ENCODE measurements at places on chromosomes 12 and 14. TPM values are rescaled to one million over a fixed set of nuclear protein-coding genes. Genes with fewer than 3 reads are reported as not detected.
A peak's percentile ranks its signal among the peaks of the same experiment; 100 is the strongest.

- H3K27me3 ChIP-seq, result no peaks in the 10 kb centered on the region
- peaks cover 28% of the 10 kb centered on the region for H3K4me1 ChIP-seq
- no peak overlapping the region for H3K27ac ChIP-seq
Measured at GRCh38 chr12:52650520-52651081, 1.4 kb downstream of the KRT2 start.

DNA sequence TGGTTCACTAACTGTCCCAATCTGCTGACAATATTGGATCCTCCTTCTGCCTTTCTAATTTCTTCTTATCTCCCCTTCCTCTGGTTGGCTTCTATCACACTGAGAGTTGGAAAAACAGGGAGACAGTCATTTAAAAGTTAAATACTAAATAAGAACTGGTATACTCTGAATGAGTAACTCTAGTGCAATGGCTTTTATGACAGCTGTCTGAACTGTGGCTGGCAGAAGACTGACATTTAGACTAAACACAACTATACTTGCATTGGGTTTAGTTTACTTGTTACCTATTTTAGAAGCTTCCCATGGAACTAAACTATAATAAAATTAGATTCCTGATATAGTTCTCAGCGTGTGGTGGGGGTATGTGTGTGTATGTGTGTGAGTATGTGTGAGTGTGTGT, 7.9 kb upstream of the MAGOHB start:
- H3K4me1 ChIP-seq, result peaks cover 15% of the 10 kb centered on the region
- H3K4me3 ChIP-seq, result no peak overlapping the region
- H3K36me3 ChIP-seq, result no peaks in the 10 kb centered on the region
- no peaks in the 10 kb centered on the region for H3K27me3 ChIP-seq
- no peak overlapping the region for H3K27ac ChIP-seq
- DNase-seq, result no peak

- no peak for DNase-seq
- no peak overlapping the region for H3K27ac ChIP-seq
- no peak overlapping the region for H3K4me3 ChIP-seq
- no peaks in the 10 kb centered on the region for H3K4me1 ChIP-seq
Measured at GRCh38 chr12:80316222-80316621, 127.8 kb upstream of the PTPRQ start.

- H3K36me3 ChIP-seq, result no peaks in the 10 kb centered on the region
- H3K4me3 ChIP-seq, result no peak overlapping the region
- no peak for DNase-seq
- H3K4me1 ChIP-seq, result no peaks in the 10 kb centered on the region
- H3K27ac ChIP-seq, result no peak overlapping the region
- H3K27me3 ChIP-seq, result peaks cover 38% of the 10 kb centered on the region
Measured at GRCh38 chr12:125192690-125193221, 127.5 kb downstream of the AACS start.

- no peak for DNase-seq
- no peaks in the 10 kb centered on the region for H3K27me3 ChIP-seq
- peaks cover 2% of the 10 kb centered on the region for H3K4me1 ChIP-seq
Measured at GRCh38 chr12:24977060-24977459, 28.2 kb upstream of the BCAT1 start.

DNA sequence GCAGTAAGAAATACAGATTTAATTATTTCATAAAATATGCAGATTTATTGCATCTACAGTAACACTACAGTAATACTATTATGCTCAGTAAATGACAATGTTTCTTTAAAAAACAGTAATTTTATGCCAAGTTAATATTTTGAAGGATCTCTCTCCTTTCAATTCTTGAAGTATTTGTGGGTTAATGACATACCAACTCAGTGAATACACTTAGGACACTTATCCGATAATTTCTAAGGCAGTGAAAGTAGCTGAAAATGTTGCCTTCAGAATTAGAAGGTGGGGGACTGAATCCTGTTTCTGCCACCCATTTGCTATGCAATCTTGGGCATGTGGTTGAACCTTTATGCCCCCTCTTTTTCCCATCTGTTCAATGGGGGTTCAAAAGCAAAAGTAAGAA, 24.8 kb upstream of the IFNG-AS1 start:
- no peak for DNase-seq
- no peak overlapping the region for H3K4me3 ChIP-seq
- no peaks in the 10 kb centered on the region for H3K36me3 ChIP-seq
- H3K27ac ChIP-seq, result no peak overlapping the region

DNA sequence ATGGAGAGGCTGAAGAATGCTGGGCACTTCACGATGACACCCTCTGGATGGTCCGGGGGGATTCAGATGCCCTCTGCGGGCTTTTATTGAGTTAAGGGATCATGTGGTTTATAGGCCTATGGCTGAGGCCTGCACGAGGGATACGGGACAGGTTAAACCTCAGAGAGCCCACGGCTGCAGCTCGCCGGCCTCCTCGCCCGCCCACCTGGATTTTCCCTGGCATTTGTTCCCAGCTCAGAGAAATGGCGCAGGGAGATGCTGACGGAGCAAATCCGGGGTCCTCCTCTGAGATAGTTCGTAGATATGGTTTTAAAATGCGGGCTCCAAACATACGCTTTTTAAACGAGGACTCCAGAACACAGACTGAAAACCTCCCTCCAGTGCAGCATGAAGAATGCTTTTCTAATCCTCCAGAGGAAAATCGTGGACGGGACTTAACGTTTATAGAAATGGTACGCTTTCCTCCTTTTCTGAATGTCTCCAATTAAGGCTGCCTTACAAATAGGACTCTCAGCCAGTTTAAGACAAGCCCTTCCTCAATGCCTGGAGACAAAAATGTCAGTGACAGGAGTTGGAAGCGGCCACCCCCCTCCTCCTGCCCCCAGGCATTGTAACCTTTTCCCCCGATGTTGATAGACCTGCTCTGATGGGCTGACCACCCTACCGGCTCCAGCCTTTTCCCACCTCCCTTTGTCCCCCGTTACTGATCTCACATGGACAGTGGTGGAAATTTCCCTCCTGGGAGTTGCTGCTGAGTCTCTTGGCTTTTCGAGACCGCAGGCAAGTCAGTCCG, 16.6 kb downstream of the CCND2 start:
- no peaks in the 10 kb centered on the region for H3K4me1 ChIP-seq
- H3K27ac ChIP-seq, result no peak overlapping the region

- no peaks in the 10 kb centered on the region for H3K27me3 ChIP-seq
- H3K36me3 ChIP-seq, result no peaks in the 10 kb centered on the region
- no peak for DNase-seq
- H3K27ac ChIP-seq, result no peak overlapping the region
Measured at GRCh38 chr12:47387994-47388393, 308.2 kb upstream of the AMIGO2 start.

DNA sequence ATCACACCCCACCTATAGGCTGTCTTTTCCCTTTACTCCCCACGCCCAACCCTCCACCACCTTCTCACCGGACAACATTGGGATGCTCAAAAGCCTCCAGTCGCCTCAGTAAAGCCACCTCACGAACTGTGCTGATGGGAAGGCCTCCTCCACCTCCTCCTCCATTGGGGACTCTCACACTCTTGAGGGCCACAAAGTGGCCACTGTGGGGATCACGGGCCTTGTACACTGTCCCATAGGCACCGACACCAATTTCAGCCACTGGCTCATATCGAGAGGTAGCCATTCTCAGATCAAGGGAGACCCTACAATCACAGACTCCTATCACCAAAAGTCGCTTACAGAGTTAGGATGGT, 700 bp downstream of the CDK4 start:
- peak overlapping the region; percentile 96 for H3K27ac ChIP-seq
- H3K4me3 ChIP-seq, result peak overlapping the region; percentile 66
- no peak for DNase-seq

The CYP27B1 gene
- polyA plus RNA-seq, result 3.1 TPM

The TPPP2 gene
- polyA plus RNA-seq, result not detected

The MYF6 gene
- not detected for polyA plus RNA-seq

The EEF1AKMT3 gene
- 7.9 TPM for polyA plus RNA-seq

The TBC1D30 gene
- polyA plus RNA-seq, result 0.48 TPM

The PTGER2 gene
- not detected for polyA plus RNA-seq

The CELA1 gene
- not detected for polyA plus RNA-seq

The TMEM30B gene
- polyA plus RNA-seq, result not detected

The SERPINA12 gene
- not detected for polyA plus RNA-seq

Measured in K562 (cell line).